ENCODE measurements at places on chromosomes 7 and 10. TPM values are rescaled to one million over a fixed set of nuclear protein-coding genes. Genes with fewer than 3 reads are reported as not detected.

The CYP3A4 gene
- total RNA-seq = not detected

The ANKRD30A gene
- 0.39 TPM for total RNA-seq

The MYO1G gene
- total RNA-seq = 0.16 TPM

The ANXA8 gene
- 37.4 TPM for total RNA-seq

The NME8 gene
- total RNA-seq = not detected

The SLC13A4 gene
- total RNA-seq = not detected

The MRPS17 gene
- total RNA-seq = 29.0 TPM

Data from A549 treated with Mapracorat at 1 μM for 4 hours (cell line).